ENCODE measurements at places on chromosomes 2 and 18.
A peak's percentile ranks its signal among the peaks of the same experiment; 100 is the strongest.

GRCh38 chr18:58449464-58449863 lies 179.4 kb downstream of the ALPK2 start:
- no peak for DNase-seq

DNA sequence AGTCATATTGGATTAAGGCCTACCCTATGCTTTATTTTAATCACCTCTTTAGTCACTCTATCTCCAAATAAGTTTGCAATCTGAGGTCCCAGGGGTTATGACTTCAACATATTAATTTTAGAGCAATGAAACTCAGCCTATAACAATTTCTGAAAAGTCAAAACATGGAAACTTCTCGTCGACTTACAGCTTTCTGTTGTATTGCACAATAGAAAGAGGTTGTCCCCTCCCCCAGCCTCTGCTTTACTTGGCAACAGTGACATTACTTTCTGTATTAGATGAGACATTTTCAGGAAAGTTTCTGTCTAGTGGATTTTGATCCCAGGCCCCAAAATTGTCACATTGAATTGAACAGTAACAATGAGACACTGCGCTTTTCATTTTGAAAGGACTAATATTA lies 326.4 kb downstream of the THSD7B start:
- DNase-seq = no peak

GRCh38 chr2:170465241-170465640 lies 249.9 kb upstream of the SP5 start:
- DNase-seq = no peak

DNA sequence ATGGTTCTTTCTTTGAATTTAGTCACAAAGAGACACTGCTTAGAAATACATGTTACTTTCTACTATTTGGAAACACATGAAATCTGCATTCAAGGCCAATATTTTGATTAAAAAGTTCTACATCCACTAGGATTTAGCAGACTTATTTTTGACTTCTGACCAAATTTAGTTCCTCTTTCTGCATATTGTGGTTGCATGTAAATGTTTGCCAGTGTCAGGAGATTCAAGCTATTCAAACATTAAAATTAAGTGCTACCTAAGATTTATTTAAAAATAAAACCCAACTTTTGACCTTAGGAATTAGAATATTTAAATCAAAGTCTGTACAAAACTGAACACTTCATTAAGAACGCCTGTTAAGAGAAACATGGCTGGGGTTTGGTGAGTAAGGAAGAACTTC lies 891.1 kb downstream of the CPS1 start:
- peak; percentile 6 for DNase-seq

GRCh38 chr18:9055185-9055584 lies 47.3 kb upstream of the NDUFV2 start:
- DNase-seq = peak; percentile 61

DNA sequence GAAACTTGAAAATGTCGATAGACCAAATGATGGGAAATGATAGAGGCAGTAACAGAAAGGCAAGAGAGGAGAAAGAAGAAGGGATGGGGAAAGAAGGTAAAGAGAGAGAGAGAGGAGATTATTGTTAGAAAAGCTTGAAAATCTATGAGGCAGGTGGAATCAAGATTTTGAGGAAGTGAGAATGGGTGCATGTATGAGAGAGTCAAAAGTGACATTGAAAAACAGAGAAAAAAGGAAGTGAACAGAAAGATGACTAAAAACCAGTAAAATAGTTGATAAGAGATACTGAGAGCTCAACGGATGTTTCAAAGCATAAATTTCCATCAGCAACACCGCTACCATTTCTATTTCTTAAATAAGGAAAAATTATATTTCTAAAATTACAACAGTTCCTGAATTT lies 327.4 kb upstream of the CWC22 start:
- no peak for DNase-seq

- peak; percentile 88 for DNase-seq
Observed at GRCh38 chr2:46776687-46777327, 138.8 kb downstream of the MCFD2 start.

- DNase-seq = no peak
Observed at GRCh38 chr18:45548614-45549013, 66.7 kb upstream of the SLC14A2 start.

DNA sequence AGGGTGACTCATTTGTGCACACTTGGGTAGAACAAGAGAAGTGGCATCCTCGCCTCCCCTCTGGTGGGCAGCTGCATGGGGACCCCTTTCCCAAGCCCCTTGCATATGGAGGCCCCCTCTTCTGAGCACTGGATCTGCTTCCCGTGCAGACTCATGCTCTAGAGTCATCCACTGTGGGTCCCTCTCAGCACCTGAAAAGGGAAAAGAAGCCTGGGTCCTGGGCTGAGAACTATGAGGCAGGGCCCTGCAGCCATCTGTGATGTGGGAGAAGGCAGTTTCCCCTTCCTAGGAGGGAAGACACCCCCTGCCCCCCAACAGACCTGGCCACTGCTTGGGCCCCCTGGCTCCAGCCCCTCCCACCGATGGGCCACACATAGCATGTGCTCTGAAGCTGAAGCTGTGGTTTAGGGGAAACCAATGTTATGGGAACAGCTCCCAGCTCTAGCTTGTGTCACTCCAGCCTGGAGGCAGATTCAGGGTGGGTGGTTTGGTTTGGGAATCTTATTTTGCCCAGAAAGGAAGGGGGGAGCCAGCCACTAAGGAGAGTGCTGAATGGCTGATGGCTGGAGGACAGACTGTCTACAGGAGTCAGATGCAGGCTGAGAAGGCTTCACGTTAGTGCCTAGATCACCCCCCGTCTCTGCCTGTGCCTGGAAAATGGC lies 172.8 kb downstream of the GLI2 start:
- no peak for DNase-seq

GRCh38 chr2:161999321-161999720 lies 74.7 kb downstream of the DPP4 start:
- DNase-seq = no peak

DNA sequence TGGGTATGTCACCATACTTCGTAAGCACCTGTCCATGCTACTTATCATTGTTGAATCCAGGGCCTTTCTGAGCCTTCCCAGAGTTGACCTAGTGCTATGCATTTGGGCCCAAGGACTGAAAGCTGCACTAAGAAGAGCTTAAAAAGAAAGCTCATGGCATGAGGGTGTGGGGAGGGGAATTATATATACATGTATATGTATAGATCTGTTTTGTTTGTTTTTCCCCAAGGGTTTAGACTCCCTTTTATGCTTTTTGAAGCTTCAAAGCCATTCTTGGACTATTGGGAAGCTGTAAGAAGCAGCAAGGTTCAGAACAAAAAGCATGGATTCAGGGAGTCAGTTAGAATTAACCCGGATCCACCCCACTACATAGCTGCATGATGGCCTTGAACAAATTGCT lies 23.3 kb downstream of the MFF start:
- DNase-seq = no peak

All from hematopoietic multipotent progenitor cell treated with erythropoietin and hydrocortisone succinate and interleukin-3 and kit ligand, for 4 days (in vitro differentiated cells).